Ovary (tissue), 10 donors: ENCODE measurements at places on chromosomes 1 and 21. TPM values are rescaled to one million over a fixed set of nuclear protein-coding genes. Genes with fewer than 3 reads are reported as not detected.

- DNase-seq = no peak
Observed at GRCh38 chr1:30159015-30159414, 564.4 kb downstream of the MATN1 start.

The LAX1 gene
- total RNA-seq = 0.11 TPM

DNA sequence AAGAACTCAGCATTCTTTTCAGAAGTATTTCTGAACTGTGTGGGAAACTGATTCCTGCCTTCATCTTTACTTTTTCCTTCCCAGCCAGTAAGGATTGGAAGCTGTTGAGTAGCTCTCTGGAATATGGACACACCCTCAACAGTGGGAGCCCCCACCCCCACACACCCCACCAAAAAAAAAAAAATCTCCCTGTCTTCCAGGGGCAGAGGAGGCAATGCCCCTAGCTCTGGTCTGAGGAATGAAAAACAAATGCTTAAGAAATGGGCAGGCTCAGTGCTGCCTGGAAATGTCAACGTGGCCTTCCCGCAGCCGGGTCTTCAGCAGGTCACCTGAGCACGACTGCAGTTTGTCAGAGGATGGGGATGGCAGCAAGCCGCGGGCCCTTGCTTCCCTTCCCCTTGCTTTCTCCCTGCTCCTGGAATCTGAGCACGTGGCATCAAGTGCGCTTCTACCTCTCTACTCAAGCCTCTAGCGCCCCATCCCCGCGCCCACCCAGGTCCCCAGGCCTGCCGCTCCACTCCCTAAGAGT, 479 bp downstream of the RGS16 start:
- no peak for DNase-seq

DNA sequence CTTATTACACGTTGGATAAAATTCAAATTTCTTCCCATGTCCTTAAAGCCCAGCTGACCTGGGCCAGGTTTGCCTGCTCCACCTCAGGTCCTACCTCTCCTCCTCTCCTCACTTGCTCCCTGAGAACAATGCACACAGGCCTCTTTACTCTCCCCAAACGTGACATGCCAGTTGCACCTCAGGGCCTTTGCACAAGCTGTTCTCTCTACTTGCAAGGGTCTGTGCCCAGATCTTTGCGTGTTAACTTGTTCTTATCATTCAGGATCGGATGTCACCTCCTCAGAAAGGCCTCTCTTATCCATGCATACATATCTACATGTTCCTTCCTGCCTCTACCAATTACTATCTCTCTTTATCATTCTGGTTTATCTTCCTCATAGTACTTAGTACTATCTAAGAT, 14.7 kb upstream of the LEFTY1 start:
- DNase-seq = no peak

The HOOK1 gene
- total RNA-seq = 1.3 TPM

The RGS8 gene
- total RNA-seq = 0.38 TPM

GRCh38 chr1:57832612-57833011, 408.8 kb upstream of the DAB1 start:
- DNase-seq = no peak

- peak; percentile 68 for DNase-seq
Observed at GRCh38 chr1:22861764-22862440, 110.8 kb downstream of the LACTBL1 start.

The DMBX1 gene
- not detected for total RNA-seq

The HHIPL2 gene
- total RNA-seq = 0.40 TPM

GRCh38 chr21:42361286-42361685, 5.0 kb downstream of the TFF1 start:
- no peak for DNase-seq

GRCh38 chr21:28138272-28138671, 854.4 kb downstream of the LTN1 start:
- no peak for DNase-seq

DNA sequence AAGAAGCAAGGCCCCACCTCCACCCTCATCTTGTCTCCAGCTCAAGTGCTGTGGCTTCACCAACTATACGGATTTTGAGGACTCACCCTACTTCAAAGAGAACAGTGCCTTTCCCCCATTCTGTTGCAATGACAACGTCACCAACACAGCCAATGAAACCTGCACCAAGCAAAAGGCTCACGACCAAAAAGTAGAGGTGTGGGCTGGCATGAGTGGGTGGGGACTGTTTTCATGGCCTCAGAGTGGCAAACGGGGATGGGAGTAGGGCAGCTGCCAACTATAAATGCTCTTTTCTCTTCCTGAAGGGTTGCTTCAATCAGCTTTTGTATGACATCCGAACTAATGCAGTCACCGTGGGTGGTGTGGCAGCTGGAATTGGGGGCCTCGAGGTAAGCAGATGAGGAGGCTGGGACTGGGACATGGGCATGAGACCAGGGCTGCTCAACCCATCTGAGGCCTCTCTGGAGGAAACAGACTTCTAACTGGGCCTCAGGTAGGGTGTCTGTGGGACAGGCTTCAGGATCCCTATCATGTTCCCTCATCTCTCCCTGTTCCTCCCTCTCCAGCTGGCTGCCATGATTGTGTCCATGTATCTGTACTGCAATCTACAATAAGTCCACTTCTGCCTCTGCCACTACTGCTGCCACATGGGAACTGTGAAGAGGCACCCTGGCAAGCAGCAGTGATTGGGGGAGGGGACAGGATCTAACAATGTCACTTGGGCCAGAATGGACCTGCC, 8.8 kb upstream of the P3R3URF start:
- no peak for DNase-seq

- no peak for DNase-seq
Observed at GRCh38 chr21:36803816-36804439, 105.0 kb downstream of the SIM2 start.

- DNase-seq = no peak
Observed at GRCh38 chr1:201716742-201717135, 112.2 kb upstream of the IPO9 start.

The IFNAR2 gene
- total RNA-seq = 25.0 TPM

The KCNA2 gene
- 0.65 TPM for total RNA-seq

- no peak for DNase-seq
Observed at GRCh38 chr1:109468903-109469302, 2.6 kb downstream of the SYPL2 start.

The LCE1C gene
- not detected for total RNA-seq
